CD4-positive, alpha-beta memory T cell (primary cell): ENCODE measurements at places on chromosomes 3 and 15. TPM values are rescaled to one million over a fixed set of nuclear protein-coding genes. Genes with fewer than 3 reads are reported as not detected.

GRCh38 chr15:94086341-94086740 is 145.0 kb upstream of the MCTP2 start:
- DNase-seq = no peak

DNA sequence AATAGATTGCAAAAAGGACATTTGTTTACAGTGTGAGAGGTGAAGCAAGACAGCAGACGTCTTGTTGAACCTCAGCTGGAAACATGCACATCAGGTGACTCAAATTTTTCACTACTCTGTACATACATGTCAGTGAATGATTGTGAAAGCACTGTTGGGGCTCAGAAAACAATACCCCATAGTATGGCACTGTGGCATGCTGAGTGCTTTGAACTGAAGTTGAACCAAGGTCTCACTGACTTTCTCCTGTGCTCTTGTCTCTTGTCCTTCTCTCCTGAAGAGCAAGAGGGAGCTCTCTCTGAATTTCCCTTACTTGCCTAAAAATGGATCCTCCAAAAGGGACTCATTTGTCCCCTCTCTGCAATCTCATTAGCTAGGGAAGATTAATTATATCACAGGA is 24.5 kb upstream of the NEDD4 start:
- no peak for DNase-seq

GRCh38 chr15:88788816-88789215 is 14.4 kb upstream of the ACAN start:
- no peak for DNase-seq

GRCh38 chr3:116135457-116136085 is 309.7 kb downstream of the LSAMP start:
- DNase-seq = no peak

GRCh38 chr15:70400766-70401541 is 303.2 kb upstream of the TLE3 start:
- DNase-seq = no peak

- DNase-seq = no peak
These were observed 41.9 kb downstream of the CTNNB1 start for GRCh38 chr3:41241161-41241560.

GRCh38 chr3:30639937-30640336 is 33.5 kb downstream of the TGFBR2 start:
- DNase-seq = no peak

- DNase-seq = no peak
These were observed 3.3 kb upstream of the CCDC174 start for GRCh38 chr3:14647976-14648955.

- DNase-seq = no peak
These were observed 13.9 kb downstream of the CCRL2 start for GRCh38 chr3:46420931-46421330.

DNA sequence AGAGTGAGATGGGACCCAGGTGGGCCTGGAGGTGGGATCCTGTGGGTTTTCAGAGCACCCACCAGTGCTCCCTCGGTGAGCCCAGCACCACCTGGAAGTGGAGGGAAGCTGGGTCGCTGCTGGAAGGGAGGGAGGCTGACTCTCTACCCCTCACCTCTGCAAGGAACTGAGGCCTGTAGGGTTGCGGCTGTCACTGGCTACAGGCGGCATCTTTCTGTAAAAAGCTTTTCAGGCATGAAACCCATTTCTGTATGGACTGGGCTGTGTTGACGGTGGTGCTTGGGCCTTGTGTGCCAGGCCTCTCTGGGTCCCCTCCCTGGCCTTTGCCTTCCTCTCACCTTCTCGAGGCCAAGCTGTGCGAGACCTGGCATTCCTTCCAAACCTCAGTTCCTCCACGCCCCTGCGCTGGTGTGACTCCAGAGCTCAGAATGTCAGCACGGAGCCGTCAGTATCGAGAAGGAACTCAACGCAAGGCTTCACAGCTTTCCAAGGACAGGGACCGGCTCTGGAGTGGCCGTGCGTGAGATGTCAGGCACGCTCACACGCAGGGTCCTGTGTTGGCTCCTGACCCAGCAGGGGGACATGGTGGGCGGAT is 16.6 kb downstream of the ABTB1 start:
- no peak for DNase-seq

GRCh38 chr15:32671339-32672325 is 30.1 kb downstream of the SCG5 start:
- DNase-seq = no peak

GRCh38 chr3:116306720-116307119 is 138.6 kb downstream of the LSAMP start:
- DNase-seq = no peak

GRCh38 chr3:39147711-39148434 is 5.5 kb downstream of the CSRNP1 start:
- no peak for DNase-seq

- no peak for DNase-seq
These were observed 155.8 kb downstream of the NR1D2 start for GRCh38 chr3:24100696-24101402.

- DNase-seq = peak; percentile 29
These were observed 35.9 kb downstream of the SATB1 start for GRCh38 chr3:18389108-18389733.

The KNG1 gene
- polyA plus RNA-seq = not detected

The POPDC2 gene
- polyA plus RNA-seq = 2.0 TPM

The TMEM212 gene
- not detected for polyA plus RNA-seq

The HMG20A gene
- polyA plus RNA-seq = 40.8 TPM

The MOBP gene
- polyA plus RNA-seq = not detected

The SNX4 gene
- 24.2 TPM for polyA plus RNA-seq

The GPR62 gene
- polyA plus RNA-seq = not detected

The SPPL2A gene
- polyA plus RNA-seq = 102 TPM

The ISL2 gene
- not detected for polyA plus RNA-seq
